ENCODE measurements at places on chromosomes 12 and 14. TPM values are rescaled to one million over a fixed set of nuclear protein-coding genes. Genes with fewer than 3 reads are reported as not detected.

DNA sequence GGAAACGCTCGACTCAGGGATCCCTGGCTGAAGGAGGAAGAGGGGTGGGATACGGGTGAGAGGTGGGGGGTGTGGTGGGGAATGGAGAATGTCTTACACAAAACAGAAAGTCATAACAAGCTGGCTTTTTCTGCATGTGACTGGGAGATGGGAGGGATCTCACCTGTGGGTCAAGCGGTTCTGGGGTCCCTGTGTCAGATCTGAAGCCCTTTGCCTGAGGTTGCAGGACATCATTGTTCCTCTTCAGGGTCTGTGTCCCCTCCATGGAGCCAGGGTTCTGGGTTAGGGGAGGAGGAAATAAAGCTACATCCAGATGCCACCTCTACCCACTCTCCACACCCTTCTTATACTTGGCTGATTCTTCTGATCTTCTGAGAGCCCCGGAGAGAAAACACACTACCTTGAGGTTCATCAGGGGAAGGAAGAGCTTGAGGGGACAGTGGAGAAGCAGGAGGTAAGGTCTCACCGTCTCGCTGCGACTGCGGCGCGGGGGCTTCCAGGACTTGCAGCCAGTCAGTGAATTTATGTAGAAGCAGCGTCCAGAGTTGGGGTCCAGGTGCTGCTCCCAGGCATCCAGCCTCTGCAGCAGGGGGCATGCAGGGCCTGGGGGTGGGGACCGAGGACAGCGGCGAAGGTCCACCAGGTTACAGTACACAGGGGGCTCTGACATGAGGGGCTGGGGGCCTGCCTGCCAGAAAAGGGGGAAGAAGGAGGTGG lies 2.5 kb downstream of the ARHGAP9 start:
- H3K36me3 ChIP-seq = no peaks in the 10 kb centered on the region
- H3K4me1 ChIP-seq = peaks cover 13% of the 10 kb centered on the region
- peaks cover 54% of the 10 kb centered on the region for H3K27me3 ChIP-seq
- H3K4me3 ChIP-seq = no peak overlapping the region
- no peak overlapping the region for H3K27ac ChIP-seq
- DNase-seq = peak; percentile 75

- no peaks in the 10 kb centered on the region for H3K36me3 ChIP-seq
- DNase-seq = no peak
- no peak overlapping the region for H3K4me3 ChIP-seq
- peaks cover 32% of the 10 kb centered on the region for H3K4me1 ChIP-seq
Observed at GRCh38 chr12:76944892-76945291, 66.1 kb upstream of the CSRP2 start.

DNA sequence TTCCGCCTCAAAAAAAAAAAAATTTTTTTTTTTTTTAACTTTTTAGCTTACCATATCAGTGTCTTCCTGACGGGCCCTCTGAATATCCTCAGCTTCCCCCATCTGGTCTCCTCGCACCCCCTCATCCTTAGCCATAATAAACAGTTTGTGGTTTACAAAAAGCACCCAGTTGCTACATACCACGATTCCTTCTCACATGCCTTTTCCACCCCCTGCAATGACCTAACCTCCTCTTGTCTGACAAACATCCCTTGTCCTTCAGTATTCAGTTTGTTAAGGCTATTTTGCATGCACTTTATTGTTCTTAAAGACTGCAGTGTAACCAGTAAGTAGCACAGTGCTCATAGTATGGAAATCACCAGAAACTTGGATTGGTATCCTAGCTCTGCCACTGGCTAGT lies 88.5 kb downstream of the PPM1H start:
- peaks cover 51% of the 10 kb centered on the region for H3K4me1 ChIP-seq
- no peak overlapping the region for H3K4me3 ChIP-seq
- peak overlapping the region; percentile 21 for H3K27ac ChIP-seq
- H3K36me3 ChIP-seq = peaks cover 2% of the 10 kb centered on the region

GRCh38 chr12:92445253-92446082 lies 257.3 kb upstream of the PLEKHG7 start:
- H3K27ac ChIP-seq = peak overlapping the region; percentile 36
- no peak overlapping the region for H3K4me3 ChIP-seq
- no peak for DNase-seq
- peaks cover 16% of the 10 kb centered on the region for H3K4me1 ChIP-seq

DNA sequence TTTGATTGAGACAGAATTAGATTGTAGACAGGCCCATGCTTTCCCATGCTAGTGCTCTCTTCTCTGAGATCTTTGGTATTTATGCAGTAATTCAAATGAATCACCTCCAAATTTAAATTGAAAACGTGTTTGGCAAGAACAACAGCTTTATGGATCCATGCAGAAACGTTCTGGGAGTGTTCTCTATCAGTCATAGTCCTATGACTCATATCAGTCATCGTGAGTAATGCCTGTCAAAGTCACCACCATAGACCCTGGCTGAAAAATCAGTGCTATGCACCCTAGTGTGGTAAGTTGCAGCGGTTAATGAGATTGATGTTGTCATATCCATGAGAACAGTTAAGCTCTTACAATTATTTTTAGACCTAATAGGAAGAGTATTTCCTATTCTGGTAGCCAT lies 90.1 kb upstream of the FOXG1 start:
- H3K4me3 ChIP-seq = no peak overlapping the region
- no peaks in the 10 kb centered on the region for H3K36me3 ChIP-seq
- no peak for DNase-seq
- no peaks in the 10 kb centered on the region for H3K27me3 ChIP-seq
- peaks cover 29% of the 10 kb centered on the region for H3K4me1 ChIP-seq

DNA sequence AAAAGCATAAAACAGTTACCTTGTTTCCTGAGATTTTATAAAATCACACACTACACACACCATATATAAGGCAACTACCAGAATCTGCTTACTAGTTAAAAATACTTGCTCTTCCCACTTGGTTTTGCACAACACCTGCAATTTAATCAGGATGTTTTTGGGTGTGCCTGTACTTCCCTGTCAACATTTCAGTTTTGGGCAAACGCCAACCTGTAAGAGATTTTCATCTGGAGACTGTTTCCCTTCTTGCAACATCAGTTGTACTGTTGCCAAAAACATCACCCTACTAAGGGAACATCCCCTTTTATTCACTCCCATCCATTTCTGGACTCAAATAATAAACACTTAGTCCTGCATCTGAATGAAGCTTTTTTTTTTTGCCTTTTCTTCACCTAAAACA lies 172.3 kb downstream of the DUSP6 start:
- no peaks in the 10 kb centered on the region for H3K27me3 ChIP-seq
- peaks cover 19% of the 10 kb centered on the region for H3K4me1 ChIP-seq
- H3K27ac ChIP-seq = no peak overlapping the region
- no peak for DNase-seq

- peak; percentile 10 for DNase-seq
- no peaks in the 10 kb centered on the region for H3K4me1 ChIP-seq
- H3K4me3 ChIP-seq = no peak overlapping the region
- no peaks in the 10 kb centered on the region for H3K27me3 ChIP-seq
- H3K36me3 ChIP-seq = no peaks in the 10 kb centered on the region
Observed at GRCh38 chr14:96986256-96987085, 189.3 kb downstream of the VRK1 start.

GRCh38 chr12:117124421-117125271 lies 25.4 kb upstream of the TESC start:
- DNase-seq = no peak
- no peaks in the 10 kb centered on the region for H3K36me3 ChIP-seq
- H3K27ac ChIP-seq = no peak overlapping the region
- no peaks in the 10 kb centered on the region for H3K27me3 ChIP-seq

- no peaks in the 10 kb centered on the region for H3K27me3 ChIP-seq
- peak overlapping the region; percentile 95 for H3K4me3 ChIP-seq
Observed at GRCh38 chr12:25194722-25195055, 271 bp downstream of the DNAI7 start.

DNA sequence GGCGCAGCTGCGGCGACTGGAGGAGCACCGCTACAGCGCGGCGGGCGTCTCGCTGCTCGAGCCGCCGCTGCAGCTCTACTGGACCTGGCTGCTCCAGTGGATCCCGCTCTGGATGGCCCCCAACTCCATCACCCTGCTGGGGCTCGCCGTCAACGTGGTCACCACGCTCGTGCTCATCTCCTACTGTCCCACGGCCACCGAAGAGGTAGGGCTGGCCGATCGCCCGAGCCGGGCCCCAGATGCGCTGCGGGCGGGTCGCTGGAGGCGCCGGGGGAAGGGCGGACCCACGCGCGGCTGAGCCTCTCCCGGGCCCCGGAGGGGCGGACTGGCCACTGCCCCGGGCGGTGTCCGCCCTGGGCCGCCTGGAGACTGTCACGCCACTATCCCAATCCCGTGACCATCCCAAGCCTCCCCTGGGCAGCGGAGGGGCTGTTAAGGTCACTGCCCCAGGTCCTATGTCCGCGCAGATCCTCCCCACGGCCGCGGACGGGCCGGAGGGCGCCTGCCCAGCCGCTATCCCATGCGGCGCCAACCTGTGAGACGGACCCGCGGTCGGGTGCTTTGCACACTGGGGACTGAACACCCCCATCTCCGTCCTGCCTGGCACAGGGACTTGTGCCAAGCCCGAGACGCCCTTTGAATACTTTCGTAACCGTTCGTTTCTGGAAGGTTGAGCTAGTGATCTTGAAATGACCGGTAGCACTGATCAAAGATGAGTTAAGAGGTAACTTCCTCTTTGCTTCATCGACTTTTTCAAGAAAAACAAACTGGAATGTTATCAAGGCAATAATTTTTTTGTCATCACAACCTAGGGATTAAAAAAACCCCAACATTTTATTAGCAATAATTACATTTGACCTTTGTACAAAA lies 725 bp downstream of the CHPT1 start:
- peak overlapping the region; percentile 81 for H3K27ac ChIP-seq
- H3K4me3 ChIP-seq = peak overlapping the region; percentile 87
- no peaks in the 10 kb centered on the region for H3K27me3 ChIP-seq
- no peaks in the 10 kb centered on the region for H3K36me3 ChIP-seq
- peak; percentile 86 for DNase-seq
- peaks cover 35% of the 10 kb centered on the region for H3K4me1 ChIP-seq

GRCh38 chr12:108676707-108677106 lies 43.0 kb upstream of the SELPLG start:
- H3K4me3 ChIP-seq = no peak overlapping the region
- peaks cover 15% of the 10 kb centered on the region for H3K4me1 ChIP-seq
- no peak for DNase-seq
- H3K27ac ChIP-seq = peak overlapping the region; percentile 63
- peaks cover 47% of the 10 kb centered on the region for H3K36me3 ChIP-seq
- H3K27me3 ChIP-seq = no peaks in the 10 kb centered on the region

DNA sequence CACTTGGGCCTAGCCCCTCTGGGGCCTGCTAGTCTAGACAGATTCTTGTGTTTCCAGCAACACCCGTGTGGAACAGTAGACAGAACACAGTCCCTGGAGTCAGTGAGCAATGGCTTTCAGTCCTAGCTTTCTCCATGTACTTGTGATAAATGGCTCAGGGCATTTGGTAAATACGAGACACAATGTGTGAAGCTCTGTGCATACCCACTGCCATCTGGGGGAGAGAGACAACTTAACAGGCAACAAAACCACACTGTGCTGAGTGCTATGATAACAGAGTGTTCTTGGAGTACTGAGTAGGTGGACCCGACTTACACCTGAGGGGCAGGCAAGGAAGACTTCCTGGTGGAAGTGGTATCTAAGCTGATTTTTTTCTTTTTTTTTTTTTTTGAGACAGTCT lies 86.3 kb upstream of the TBX3 start:
- no peak overlapping the region for H3K4me3 ChIP-seq
- no peaks in the 10 kb centered on the region for H3K27me3 ChIP-seq
- no peak for DNase-seq
- H3K4me1 ChIP-seq = no peaks in the 10 kb centered on the region
- no peak overlapping the region for H3K27ac ChIP-seq

GRCh38 chr12:79920421-79921238 lies 14.3 kb downstream of the PPP1R12A start:
- H3K4me3 ChIP-seq = no peak overlapping the region
- H3K4me1 ChIP-seq = peaks cover 62% of the 10 kb centered on the region
- no peak for DNase-seq
- no peaks in the 10 kb centered on the region for H3K36me3 ChIP-seq
- no peaks in the 10 kb centered on the region for H3K27me3 ChIP-seq

GRCh38 chr14:96586056-96586455 lies 83.9 kb downstream of the PAPOLA start:
- no peak overlapping the region for H3K27ac ChIP-seq
- no peaks in the 10 kb centered on the region for H3K4me1 ChIP-seq
- DNase-seq = peak; percentile 64

- peak overlapping the region; percentile 62 for H3K27ac ChIP-seq
- peaks cover 33% of the 10 kb centered on the region for H3K4me1 ChIP-seq
- no peak for DNase-seq
- H3K4me3 ChIP-seq = peak overlapping the region; percentile 99
- H3K27me3 ChIP-seq = no peaks in the 10 kb centered on the region
Observed at GRCh38 chr12:123602651-123603195, 824 bp downstream of the DDX55 start.

DNA sequence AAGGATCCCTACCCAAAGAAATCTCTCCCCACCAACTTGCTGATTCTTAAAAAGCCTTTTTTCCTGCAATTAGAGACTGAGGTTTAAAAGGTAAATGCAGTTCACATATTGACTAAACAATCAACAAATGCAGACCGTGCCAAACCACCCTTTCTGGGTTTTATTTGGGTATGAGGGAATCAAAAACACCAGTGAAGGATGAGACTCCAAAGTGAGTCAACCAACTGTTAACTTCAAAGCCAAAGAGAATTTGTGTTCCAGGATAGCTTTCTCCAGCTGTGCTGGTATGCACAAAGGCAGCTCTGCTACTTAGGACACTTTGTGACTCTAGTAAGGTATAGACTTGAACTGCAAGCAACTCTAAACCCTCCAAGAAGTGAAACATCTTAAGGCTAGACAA lies 39.4 kb downstream of the RPS29 start:
- no peaks in the 10 kb centered on the region for H3K4me1 ChIP-seq
- no peak overlapping the region for H3K27ac ChIP-seq
- peaks cover 23% of the 10 kb centered on the region for H3K27me3 ChIP-seq
- no peak overlapping the region for H3K4me3 ChIP-seq
- no peaks in the 10 kb centered on the region for H3K36me3 ChIP-seq
- no peak for DNase-seq

- no peaks in the 10 kb centered on the region for H3K4me1 ChIP-seq
- no peaks in the 10 kb centered on the region for H3K36me3 ChIP-seq
- H3K27me3 ChIP-seq = no peaks in the 10 kb centered on the region
Observed at GRCh38 chr14:97571866-97572555, 774.8 kb downstream of the VRK1 start.

- no peaks in the 10 kb centered on the region for H3K4me1 ChIP-seq
- H3K27ac ChIP-seq = no peak overlapping the region
- peaks cover 7% of the 10 kb centered on the region for H3K27me3 ChIP-seq
- H3K36me3 ChIP-seq = no peaks in the 10 kb centered on the region
- DNase-seq = no peak
- no peak overlapping the region for H3K4me3 ChIP-seq
Observed at GRCh38 chr14:67497216-67497615, 8.7 kb upstream of the TMEM229B start.

The RNF212B gene
- not detected for total RNA-seq

The GPR84 gene
- total RNA-seq = not detected

The ITGB7 gene
- total RNA-seq = 0.83 TPM

The SCN8A gene
- 1.5 TPM for total RNA-seq

The SRGAP1 gene
- 11.0 TPM for total RNA-seq

The SLCO1B1 gene
- not detected for total RNA-seq

The PGAM5 gene
- 24.5 TPM for total RNA-seq

The PROX2 gene
- not detected for total RNA-seq
